ENCODE measurements at places on chromosomes 16 and 17.

GRCh38 chr17:5825717-5826330 lies 241.5 kb upstream of the NLRP1 start:
- DNase-seq: no peak

DNA sequence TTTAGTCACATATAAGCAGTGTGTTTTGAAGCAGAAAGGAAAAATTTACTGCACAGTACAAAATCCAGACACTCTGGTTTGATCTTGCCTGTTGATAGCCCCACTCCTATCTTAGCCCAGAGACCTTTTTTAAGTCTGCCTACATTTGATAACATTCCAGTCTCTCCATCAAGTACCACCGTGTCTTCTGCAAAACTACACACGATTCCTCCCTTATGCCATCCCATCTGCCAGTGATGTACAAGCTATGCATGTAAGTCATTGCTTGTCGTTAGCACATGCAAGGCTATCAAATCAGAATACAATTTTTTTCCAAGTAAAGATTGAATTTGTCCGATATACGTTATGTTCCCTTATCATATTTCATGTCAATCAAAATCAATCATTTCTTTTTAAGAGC lies 14.9 kb downstream of the SHCBP1 start:
- DNase-seq: no peak

- no peak for DNase-seq
Observed at GRCh38 chr17:39639566-39640458, 2.9 kb downstream of the STARD3 start.

GRCh38 chr17:260031-260791 lies 78.8 kb upstream of the DOC2B start:
- DNase-seq: no peak

DNA sequence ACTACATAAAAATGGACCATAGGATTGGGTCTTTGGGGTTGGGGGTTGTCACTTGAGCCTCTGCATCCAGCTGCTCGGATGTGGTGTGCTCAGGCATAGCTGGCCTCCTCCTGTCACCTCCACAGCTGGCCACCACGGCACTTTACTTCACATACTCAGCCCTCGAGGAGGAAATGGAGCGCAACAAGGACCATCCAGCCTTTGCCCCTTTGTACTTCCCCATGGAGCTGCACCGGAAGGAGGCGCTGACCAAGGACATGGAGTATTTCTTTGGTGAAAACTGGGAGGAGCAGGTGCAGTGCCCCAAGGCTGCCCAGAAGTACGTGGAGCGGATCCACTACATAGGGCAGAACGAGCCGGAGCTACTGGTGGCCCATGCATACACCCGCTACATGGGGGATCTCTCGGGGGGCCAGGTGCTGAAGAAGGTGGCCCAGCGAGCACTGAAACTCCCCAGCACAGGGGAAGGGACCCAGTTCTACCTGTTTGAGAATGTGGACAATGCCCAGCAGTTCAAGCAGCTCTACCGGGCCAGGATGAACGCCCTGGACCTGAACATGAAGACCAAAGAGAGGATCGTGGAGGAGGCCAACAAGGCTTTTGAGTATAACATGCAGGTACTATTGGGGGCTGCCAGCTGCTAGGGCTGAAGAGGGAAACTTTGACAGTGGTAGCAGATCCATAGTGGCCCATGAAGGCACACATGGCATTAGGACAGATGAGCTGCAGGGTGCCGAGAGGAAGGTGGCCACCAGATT lies 30.8 kb downstream of the CDIP1 start:
- DNase-seq: no peak

- DNase-seq: no peak
Observed at GRCh38 chr17:3535253-3535995, 22.2 kb downstream of the TRPV3 start.

DNA sequence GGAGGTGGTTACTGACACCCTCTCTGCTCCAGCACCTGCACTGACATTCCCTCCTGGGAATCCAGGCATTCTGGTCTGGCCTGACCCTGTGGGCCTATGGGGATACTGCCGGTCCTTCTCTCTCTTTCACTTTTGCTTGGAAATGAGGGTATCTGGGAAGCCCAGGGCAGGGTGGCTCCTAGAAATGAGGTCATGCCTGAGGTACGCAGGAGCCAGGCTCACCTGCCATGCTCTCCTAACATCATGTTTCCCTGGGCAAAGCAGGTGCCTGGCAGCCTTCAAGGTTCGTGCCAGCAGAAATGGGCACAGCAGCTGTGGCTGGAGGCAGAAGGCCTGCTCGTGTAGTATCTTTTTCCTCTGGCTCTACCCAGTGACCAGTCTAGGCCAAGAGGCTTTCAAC lies 3.3 kb downstream of the ITGA3 start:
- peak; percentile 83 for DNase-seq

- no peak for DNase-seq
Observed at GRCh38 chr17:72614871-72615626, 477.4 kb downstream of the SLC39A11 start.

- no peak for DNase-seq
Observed at GRCh38 chr16:65278874-65279273, 157.0 kb upstream of the CDH11 start.

DNA sequence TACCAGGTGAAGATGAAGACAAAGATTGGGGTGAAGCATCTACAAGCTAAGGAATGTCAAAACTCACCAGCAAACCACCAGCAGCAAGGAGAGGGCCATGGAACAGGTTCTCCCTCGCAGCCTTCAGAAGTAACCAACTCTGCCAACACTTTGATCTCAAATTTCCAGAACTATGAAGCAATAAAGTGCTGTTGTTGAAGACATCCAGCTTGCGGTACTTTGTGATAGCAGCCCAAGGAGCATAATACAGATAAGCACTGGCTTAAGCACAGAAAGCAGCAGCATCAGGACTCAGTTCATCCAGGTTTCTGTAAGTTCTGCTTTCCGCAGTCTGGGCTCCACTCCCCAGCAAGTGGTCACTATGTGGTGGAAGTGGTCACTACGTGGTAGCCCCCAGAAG lies 16.0 kb upstream of the CDRT4 start:
- DNase-seq: no peak

DNA sequence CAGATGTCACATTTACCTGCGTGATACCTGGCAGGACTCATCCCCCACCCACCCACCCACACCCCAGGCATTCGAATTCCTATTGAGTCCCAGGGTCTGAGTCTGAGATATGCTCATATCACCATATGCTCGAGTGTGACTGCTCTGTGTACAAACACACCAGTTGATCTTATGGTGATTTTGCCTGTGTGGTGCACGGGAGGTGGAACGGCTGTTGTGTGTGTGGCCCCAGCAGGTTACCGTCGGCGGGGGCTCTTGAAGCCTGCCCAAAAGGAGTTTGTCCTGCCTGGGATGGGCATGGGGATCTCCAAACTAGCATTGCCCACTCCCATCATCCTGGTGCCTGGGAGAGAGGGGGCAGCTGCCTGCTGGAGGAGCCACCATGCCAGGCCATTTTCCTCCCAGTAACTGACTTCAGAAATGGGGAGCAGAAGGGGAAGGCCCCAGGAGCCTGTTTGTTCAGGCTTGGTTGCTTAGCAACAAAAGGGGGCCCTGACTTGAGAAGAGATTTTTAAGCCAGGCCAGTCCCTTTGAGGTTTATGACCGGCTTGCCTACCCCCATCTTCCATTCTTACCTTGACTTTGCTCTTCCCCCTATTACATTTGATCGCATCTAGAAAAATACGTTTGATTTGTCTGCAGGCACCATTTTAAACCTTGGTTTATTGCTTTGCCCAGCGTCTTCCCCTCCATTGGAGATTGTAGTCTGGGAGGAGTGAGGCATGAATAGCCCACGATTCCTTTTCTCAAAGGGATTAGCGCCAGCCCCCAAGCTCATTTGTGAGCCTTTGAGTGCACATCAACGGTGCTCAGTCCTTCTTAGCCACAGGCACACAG lies 217.7 kb downstream of the CCDC182 start:
- DNase-seq: no peak

DNA sequence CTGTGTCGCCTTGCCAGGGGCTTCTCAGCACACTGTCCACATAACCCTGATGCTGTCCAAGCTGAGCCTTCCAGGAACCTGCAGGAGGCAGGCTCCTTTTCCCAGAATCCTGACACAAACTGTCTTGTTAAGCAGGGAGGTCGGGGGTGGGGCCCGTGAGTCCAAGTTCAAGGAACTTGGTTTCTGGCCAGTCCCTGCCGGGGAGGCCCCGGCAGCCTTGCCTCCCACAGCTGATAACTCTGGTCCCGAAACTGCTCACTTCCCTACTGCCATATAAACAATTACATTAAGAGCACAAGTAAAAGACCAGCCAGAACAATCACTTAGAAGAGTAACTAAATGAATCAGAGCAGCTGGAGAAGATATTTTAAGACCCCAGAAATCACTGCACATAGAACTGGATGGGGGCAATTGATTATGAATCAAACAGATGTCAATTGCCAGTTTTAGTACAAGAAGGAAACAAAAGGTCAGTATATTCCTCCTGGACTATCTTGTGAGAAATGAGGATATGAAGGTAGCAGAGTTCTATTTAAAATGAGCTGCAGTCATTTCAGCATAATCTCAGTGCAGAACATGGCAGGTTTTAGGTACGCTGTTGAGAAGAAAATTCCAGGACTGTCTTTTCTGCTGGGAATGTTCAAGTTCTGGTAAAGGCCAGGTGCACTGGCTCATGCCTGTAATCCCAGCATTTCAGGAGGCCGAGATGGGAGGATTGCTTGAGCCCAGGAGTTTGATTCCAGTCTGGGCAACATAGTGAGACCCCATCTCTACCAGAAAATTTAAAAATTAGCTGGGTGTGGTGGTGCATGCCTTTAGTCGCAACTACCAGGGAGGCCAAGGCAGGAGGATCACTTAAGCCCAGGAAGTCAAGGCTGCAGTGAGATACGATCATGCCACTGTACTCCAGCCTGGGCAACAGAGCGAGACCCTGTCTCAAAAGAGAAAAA lies 169.8 kb downstream of the PITPNC1 start:
- no peak for DNase-seq

GRCh38 chr17:77602883-77603640 lies 355.4 kb upstream of the TNRC6C start:
- DNase-seq: no peak
